ENCODE measurements at places on chromosomes 6 and 20.
A peak's percentile ranks its signal among the peaks of the same experiment; 100 is the strongest.

- no peak for DNase-seq
Measured at GRCh38 chr6:127092466-127092865, 26.0 kb upstream of the RSPO3 start.

GRCh38 chr6:16305788-16306187 is 67.4 kb downstream of the GMPR start:
- no peak for DNase-seq

GRCh38 chr6:113980937-113981554 is 10.1 kb upstream of the HDAC2 start:
- no peak for DNase-seq

DNA sequence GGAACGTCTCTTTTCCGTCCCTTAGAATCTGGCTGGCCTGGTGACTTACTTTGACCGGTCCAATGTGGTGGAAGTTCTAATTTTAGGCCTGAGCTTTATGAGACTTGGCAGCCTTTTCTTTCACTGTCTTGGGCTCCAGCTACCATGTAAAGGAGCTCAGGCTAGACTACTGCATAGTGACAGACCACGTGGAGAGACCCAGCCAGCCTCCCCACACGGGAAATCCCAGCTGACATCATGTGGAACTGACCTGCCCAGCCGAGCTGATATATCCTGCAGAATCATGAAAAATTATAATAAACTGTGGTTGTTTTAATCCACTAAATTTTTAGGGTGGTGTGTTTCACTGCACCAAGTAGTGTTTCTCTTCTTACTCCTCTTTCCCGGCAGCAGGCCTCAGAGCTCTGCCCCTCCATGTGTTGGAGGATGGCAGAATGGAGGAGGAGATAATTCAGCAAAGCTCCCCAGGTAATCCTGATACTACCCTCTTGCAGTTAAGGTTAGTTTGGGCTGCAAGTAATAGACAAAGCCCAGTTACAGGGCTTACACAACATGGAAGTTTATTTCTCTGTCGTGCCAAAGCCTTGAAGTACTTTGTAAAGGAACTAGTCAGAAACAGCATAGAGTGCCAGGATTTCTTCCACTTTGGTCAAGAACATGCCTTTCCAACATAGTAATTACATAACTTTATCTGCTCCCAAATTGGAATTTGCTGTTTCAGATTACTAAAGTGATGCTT is 87.5 kb downstream of the SH3BGRL2 start:
- DNase-seq = no peak

GRCh38 chr20:58478141-58478805 is 36.9 kb downstream of the APCDD1L start:
- DNase-seq = no peak

GRCh38 chr6:157099912-157100593 is 223.3 kb downstream of the TMEM242 start:
- DNase-seq = no peak

DNA sequence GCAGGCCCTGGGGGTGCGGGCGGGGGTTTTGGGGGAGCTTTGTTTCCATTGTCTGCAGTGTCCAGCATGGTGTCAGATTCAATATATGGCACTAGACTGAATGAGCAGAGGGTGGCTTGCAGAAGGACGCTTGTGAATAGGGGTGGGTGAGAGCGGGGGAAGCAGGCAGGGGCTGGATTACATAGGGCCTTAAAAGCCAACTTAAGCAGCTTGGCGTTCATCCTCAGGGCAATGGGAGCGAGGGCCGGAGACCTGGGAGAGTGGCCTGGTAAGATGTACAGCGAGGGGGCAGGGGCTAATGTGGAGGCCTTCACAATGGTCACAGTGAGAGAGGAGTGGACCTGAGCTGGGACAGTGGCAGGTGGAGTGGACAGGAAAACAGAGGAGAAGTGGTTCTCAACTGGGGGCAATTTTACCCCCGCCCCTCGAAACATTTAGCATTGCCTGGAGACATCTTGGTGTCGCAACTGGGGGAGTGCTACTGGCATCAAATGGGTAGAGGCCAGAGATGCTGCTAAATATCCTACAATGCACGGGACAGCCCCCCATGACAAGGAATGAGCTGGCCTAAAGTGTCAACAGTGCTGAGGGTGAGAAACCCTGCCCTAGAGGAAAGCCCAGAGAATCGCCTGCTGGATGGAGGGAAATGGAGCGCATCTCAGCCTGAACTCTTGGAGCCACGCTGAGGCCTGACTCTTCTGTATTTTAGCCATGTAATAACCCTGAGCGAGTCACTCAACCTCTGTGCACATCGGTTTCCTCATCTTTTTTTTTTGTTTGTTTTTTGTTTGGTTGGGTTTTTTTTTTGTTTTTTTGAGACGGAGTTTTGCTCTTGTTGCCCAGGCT is 15.1 kb upstream of the BAK1 start:
- no peak for DNase-seq

DNA sequence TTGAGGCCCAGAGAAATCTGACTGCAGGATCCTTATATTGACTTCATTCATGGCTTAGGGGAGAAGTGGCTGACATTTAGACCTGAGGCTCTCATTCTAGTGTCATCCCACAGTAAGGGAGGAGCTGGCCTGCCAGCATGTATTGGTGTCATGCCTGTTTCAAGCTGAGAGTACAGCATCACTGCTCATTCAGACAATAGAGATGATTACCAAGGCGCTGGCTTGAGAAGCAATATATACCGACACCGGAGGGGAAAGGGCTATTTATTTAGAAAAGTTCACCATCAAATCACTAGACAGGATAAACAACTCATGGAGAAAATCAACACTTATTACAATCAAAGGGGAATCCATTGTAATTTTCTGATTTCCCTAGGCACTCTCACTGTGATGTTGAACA is 84.4 kb upstream of the HDAC2 start:
- no peak for DNase-seq

DNA sequence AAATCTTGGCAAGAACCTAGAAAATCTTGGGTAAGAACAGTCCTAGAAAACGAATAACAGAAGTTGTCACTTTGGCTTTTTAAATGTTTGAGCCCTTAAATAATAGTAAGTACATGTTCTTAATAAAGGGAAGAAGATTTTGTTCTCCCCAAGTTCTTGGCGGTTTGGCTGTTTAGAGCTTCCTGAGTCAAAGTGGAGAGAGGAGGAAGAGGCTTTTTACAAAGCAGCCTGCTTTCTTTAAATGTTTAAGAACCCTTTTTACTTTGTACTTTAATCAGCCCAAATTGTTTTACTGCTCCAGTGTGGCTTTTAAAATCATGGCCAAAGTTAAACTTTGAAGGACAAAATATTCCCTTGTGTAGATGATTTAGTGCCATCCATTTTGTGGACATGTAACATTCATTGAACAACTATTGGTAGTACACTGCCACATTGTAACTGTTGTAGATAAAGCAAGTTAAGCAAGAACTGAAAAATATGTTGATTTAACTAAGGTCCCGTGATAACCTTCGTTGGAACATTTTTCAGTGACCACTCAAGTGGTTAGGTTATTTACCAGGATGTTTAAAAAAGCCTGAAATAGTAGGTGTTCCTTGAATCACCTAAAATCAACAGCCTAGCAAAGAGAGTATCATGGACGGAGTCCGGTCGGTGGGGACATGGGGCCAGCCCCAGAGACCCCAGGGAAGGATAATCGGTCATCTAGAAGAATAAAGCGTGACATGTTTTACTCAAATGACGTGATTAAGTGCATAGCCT is 2.4 kb downstream of the AMD1 start:
- DNase-seq = peak; percentile 60

DNA sequence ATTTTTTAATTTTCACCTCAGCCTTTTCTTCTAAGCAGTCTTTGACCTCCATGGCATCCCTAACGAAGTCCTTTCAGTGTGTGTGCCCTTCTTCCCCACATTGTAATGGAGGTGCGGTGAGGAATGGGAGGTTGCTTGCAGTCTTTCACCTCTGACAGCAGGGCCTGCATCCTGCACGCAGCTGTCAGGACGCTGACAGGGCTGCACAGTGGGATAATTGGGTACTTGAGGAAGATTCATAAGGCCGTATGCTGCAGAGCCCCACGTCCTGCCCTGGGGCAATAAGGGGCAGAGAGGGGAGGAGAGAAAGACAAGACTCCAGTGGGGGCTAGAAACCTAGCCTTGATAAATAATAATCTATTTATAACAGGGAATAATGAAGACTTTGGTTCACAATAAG is 184.7 kb downstream of the SAMD5 start:
- no peak for DNase-seq

GRCh38 chr6:135183532-135184440 is 2.7 kb downstream of the MYB start:
- DNase-seq = peak; percentile 69

DNA sequence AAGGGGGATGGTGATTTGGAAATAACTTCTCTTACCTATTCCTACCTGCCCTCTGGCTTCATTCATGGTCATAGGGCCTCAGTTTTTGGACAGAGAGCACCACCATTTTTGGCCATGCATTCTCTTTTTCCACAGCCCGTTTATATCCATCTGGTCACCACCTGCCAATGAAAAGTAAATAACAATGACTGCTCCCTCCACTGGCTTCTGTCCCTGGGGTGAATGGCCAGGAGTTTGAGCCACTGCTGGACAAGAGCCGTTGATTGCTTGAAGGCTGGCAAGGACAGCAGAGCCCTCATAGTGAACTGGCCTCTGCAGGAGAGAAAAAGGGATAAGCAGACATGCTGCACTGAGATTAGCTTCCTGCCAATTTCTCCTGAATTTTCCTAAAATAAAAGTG is 261.8 kb downstream of the ADGB start:
- no peak for DNase-seq

GRCh38 chr6:74927299-74927698 is 278.6 kb downstream of the COL12A1 start:
- no peak for DNase-seq

DNA sequence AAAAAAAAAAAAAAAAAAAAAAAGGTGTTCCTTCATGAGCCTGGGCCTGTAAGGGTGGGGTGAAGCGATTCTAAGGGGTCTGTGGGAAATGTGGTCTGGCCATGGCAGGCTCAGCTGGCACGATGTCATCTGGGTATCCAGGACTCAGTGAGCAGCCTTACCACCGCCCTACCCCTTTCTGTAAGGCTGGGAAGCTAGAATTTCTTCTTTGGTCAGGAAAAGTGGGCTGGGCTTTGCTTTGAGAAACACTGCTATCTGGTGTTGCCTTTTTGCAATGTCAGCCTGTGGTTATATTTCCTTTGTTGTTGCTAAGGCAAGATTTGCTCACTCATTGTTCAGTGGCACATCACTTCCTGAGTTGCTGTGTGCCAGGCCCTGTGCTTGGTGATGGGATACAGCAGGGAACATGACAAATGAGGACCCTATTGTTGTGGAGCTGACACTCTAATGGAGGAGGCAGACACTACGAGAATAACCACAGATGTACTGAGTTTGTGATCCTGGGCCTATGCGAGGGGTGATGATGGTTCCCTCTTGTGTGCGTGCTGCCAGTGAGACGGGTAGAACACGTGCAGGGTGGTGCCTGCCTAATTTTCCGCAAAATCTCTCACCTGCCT is 45.9 kb upstream of the ZNFX1 start:
- DNase-seq = peak; percentile 77

DNA sequence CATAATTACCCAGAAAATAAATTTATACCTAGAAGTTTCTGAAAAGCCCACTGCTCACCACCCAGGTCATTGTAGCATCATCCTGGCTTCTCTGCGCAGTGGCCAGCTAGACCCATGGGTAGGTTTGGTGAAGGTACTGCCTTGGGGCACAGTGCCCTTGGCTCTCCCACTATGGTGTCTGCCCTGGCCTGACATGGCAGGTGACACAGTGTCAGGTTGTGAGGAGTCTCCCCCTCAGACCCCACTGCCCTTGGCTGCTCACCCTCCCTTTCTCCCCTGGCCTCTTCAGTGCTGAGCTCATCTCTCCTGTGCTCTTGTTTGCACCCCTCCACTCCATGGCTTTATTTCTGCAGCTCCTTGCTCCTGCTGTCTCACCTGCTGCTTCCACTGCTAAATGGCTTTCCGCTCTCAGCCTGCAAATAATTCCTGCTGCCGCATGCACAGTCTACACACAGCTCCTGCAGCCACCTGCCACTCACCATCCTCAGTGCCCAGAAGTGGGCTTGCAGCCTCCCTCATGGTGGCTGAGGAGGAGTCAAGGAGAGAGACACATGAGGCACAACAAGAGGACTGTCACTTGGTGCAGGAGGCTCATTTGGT is 313.4 kb upstream of the MOCS1 start:
- no peak for DNase-seq

DNA sequence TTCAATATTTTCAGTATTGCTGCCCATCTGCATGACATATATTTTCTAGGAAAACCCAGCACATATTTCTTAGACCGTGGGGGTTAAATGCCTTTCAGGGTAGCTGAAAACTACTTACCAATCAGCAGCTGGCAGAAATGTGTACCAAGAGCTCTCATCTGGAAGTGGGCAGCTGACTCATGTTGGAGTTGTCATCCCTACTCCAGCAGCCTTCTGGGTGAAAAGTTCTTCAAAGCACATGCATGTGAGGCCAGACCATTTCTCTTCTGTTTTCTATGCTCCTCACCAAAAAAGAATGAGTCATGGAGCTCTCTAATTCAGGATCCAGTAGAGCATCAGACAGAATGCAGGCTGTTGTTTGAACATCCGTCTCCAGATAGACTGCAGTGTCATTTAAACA is 135.5 kb downstream of the PAX1 start:
- DNase-seq = no peak

- no peak for DNase-seq
Measured at GRCh38 chr6:127550403-127550802, 26.6 kb upstream of the C6orf58 start.

DNA sequence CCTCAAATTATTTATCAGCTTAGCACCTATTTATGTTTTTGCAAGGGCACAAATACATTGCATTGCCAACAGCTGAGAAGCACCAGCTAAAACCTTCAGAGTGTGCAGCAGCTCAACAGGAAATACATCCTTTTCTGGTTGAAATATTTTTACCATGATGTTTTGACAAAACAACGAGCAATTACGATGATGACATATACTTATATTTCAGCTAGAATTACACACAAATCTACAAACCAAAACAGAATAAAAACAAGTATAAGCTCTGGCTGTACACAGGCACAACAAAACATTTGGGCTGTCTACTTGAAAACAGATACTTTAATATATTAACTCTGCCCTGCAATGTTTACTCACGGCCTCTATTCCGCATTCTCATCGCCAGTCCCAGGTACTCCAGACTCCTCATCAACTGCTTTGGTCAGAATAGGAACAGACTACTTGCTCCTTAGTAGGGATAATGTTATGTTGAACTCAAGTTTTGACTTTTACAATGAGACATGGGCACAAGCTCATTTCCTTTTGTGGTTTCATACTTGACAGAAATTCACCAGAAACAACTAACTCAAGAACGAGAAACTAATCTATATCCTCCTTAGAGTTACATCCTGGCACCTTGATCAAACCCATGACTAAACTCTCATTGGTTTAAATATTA is 377.6 kb downstream of the ESR1 start:
- DNase-seq = no peak

DNA sequence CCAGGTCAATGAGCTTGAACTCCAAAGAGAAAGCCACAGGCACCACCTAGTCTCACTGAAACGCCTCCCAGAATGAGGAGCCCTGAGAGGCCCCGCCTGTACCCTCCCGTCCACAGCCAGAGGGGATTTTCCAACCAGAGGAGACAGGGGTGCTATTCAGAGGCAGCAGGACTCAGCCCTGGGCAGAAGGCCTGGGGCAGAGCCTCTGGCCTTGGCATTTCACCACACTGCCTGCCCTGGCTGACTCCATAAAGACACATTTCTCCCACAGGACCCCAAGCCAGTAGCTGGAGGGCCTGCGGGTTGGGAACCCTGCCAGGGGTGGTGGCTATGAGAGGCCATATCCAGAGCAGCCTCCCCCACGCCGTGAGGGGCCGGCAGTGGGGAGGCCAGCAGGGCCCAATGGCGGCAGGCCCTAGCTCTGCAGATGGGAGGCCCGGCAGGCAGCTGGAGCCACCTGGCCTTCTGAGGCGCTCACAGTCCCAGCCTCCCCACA is 159.3 kb downstream of the PREX1 start:
- DNase-seq = no peak
